ENCODE measurements at places on chromosomes 3 and 15.

GRCh38 chr3:63043631-63044030 lies 168.4 kb upstream of the CADPS start:
- DNase-seq, result no peak

GRCh38 chr15:88284318-88284998 lies 27.9 kb upstream of the NTRK3 start:
- no peak for DNase-seq

DNA sequence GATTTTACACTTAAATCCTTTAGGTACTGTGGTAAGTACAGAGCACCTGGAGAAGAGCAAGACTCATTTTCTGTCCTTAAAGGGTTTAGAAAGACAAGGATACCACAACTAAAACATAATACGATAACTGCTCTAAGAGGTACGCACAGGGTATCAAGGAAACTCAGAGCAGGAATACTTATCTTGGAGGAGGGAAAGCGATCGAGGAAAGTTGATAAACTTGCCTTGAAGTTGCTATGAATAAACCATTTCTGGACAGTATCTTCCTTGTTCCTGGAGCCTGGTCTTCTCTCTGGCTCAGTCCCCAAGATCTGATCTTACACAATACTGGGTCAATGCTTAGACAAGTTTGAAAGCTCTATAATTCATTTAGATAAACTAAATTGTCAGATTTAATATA lies 17.6 kb upstream of the GATM start:
- no peak for DNase-seq

DNA sequence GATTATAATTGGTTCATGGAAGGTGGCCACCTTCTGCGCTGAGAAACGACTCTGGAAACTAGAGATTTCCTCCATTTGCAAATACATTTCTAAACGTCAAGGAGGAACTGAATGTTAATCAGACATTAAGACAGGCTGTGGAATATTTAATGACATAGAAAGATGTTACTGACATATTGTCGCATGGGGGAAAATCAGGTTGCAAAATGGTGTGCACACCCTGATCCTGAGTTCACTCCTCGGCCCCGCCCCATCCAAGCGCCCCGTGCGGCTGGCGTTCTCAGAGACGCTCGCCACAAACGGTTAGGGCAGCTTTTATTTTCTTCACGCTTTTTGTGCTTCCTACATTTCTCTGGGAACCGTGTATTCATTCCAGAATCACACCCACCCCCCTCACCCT lies 10.7 kb downstream of the H1-8 start:
- no peak for DNase-seq

DNA sequence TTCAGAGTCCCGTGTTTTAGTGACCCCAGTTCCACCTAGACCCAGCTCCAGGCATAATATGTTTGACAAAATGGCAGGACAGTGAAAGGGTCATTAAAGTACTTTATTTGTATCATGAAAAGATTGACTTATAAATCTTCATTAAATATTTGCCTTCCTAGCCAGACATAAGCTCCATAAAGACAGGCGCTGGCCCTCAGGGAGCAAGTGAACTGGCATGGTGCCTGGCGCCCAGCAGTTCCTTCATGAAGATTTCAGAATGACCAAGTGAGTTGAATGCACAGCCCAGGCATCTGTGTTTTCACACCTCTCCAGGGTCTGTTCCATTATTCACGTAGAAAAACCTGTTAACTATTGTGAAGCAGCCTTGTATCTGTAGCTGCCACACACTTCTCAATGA lies 166.2 kb downstream of the GAP43 start:
- DNase-seq, result no peak

DNA sequence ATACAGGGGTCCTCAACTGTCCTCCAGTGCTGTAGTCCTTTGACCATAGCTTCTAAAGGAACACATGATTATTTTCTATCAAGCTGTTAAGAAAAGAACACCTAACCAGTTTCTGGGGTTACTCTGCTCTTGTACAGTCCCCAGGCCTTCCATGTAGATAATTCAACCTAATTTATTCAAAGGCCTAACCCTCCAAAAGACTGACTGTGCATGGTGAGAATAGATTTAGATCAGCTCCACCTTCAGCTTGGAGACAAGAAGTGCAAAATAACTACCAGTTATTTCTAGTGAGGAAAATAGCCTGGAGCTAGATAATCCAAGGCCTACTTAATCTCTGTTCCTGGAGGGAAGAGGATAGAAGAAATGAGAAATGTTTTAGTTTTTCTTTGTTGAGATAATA lies 87.9 kb downstream of the GMNC start:
- no peak for DNase-seq

GRCh38 chr3:194364652-194365434 lies 4.7 kb downstream of the LRRC15 start:
- peak; percentile 94 for DNase-seq

DNA sequence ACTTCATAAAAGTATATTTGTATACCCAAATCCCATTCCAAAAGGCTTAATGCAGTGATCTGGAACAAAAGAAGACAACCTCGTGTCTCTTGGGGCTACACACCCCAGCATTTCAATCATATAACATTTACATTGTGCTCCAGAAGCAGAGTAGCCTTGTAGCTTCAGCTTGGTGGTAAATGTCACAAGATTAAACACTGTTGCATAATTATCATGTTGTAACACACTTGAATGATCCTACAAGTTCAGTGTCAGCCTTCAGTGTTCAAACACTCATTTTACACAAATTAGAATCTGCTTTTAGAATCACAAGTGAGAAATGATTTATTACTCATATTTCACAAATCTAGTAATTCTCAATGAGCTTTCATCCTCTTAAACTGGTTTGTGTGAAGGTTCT lies 122.6 kb downstream of the CNTN3 start:
- no peak for DNase-seq
